ENCODE measurements at places on chromosomes 7 and 10.

GRCh38 chr10:88091490-88092061 is 228.2 kb downstream of the PTEN start:
- DNase-seq, result no peak
- no peaks in the 10 kb centered on the region for H3K4me1 ChIP-seq
- no peaks in the 10 kb centered on the region for H3K36me3 ChIP-seq
- no peaks in the 10 kb centered on the region for H3K27me3 ChIP-seq
- no peak overlapping the region for H3K4me3 ChIP-seq

DNA sequence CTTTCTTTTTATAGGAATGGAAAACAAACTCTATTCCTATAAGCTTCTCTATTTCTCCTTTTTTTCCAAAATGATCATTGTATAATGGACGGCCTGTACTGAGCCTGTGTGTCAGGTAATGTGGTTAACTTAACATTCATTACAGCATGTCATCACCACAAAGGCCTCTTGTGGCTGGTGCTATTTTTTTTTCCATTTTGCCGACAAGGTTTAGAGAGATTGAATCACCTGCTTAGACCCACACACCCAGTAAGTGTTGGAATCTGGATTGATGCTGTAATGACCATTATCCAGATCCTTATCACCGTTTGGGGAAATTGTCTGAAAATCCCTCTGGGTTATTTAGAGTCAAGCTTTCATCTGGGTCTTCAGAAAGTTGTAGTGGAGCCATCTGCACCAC is 18.5 kb downstream of the AKR1B15 start:
- H3K4me3 ChIP-seq, result no peak overlapping the region
- H3K27me3 ChIP-seq, result peaks cover 8% of the 10 kb centered on the region
- no peak for DNase-seq

GRCh38 chr7:135743907-135744731 is 4.5 kb downstream of the FAM180A start:
- H3K4me3 ChIP-seq, result no peak overlapping the region
- H3K27ac ChIP-seq, result peak overlapping the region; percentile 85

- H3K36me3 ChIP-seq, result no peaks in the 10 kb centered on the region
- H3K27me3 ChIP-seq, result no peaks in the 10 kb centered on the region
- no peaks in the 10 kb centered on the region for H3K4me1 ChIP-seq
- H3K27ac ChIP-seq, result no peak overlapping the region
- H3K4me3 ChIP-seq, result no peak overlapping the region
Measured at GRCh38 chr10:31340343-31340742, 21.3 kb downstream of the ZEB1 start.

GRCh38 chr7:96310110-96310509 is 11.8 kb downstream of the SLC25A13 start:
- H3K27ac ChIP-seq, result no peak overlapping the region
- no peak overlapping the region for H3K4me3 ChIP-seq
- no peaks in the 10 kb centered on the region for H3K36me3 ChIP-seq
- no peaks in the 10 kb centered on the region for H3K27me3 ChIP-seq
- peaks cover 3% of the 10 kb centered on the region for H3K4me1 ChIP-seq

DNA sequence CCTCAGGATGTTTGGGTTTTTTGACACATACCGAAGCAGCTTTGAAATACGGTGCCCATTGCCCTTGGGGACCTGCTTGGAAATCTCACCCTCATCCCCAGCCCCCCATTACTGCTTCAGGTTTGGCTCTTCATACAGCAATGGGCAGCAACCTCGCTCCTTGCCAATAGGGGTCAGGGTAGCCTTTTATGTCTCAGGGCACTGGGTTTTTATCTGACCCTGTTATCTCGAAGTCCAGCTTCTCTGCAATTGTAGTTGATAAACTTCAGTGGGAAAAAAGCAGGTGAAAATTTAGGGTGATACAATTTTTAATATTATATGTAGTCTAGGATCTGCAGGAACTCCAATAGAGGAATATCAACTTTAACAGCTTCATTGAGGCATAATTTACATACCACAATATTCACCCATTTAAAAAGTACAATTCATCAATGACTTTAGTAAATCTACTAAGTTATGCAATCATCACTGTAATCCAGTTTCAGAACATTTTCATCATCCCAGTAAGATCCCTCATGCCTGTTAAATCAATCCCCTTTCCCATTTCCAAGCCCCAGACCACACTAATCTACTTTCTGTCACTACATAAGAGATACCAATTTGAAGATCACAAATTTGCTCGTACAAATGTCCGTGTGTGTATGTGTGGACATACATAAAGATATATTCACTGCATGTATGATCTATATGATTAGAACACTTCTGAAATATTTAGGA is 386.2 kb downstream of the KCNMA1 start:
- peaks cover 16% of the 10 kb centered on the region for H3K4me1 ChIP-seq
- H3K4me3 ChIP-seq, result no peak overlapping the region
- H3K27me3 ChIP-seq, result no peaks in the 10 kb centered on the region
- H3K27ac ChIP-seq, result no peak overlapping the region

- no peak for DNase-seq
- H3K36me3 ChIP-seq, result no peaks in the 10 kb centered on the region
- H3K27me3 ChIP-seq, result no peaks in the 10 kb centered on the region
- H3K4me1 ChIP-seq, result no peaks in the 10 kb centered on the region
- no peak overlapping the region for H3K27ac ChIP-seq
Measured at GRCh38 chr10:10533437-10533836, 484.2 kb upstream of the CELF2 start.

Data from SK-N-SH (cell line).